ENCODE measurements at places on chromosomes 11 and 22. TPM values are rescaled to one million over a fixed set of nuclear protein-coding genes. Genes with fewer than 3 reads are reported as not detected.

- DNase-seq = no peak
These were observed 23.3 kb downstream of the RFPL3 start for GRCh38 chr22:32380991-32381390.

DNA sequence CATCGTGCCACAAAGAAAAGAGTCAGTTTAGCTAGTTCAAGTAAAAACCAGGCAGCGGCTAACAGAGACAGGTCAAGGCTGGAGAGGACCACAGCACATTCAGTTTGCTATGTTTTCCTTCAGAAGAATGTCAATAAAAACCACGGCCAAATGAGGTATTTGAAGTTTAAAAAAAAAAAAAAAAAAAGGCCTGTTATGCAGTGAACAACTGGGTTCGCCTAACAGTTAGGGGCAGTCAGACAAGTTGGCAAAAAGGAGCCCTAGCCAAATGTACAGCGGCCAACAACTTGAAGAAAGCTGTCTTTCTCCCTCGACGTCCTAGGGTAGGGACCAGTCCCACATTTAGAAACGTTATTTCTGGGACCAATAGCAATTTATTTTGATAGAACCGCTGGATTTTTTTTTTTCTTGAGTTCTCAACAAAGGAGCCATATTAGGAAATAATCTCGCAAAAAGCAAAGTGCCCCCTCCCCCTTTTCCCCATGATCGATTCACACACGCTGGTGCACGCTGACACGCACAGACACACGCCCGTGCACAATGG lies 237.8 kb downstream of the TTC28 start:
- DNase-seq = peak; percentile 13

DNA sequence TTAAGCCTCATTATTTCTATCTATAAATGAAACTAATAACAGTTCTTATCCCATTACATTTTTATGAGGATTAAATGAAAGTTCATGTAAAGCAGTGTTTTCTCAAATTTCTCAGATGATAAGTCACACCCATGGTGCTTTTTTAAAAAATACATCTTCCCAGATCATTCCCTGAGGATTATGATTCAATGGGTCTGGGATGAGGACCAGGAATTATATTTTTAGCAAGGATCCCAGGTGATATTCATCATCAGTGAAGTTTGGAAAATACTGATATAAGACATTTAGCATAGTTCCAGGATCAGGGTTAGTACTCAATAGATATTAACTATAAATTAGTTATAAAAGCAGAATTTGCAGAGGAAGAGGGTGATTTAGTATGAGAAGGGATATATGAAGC lies 89.1 kb downstream of the BBOX1 start:
- no peak for DNase-seq

The JAML gene
- 7.7 TPM for total RNA-seq

The TMPRSS4 gene
- total RNA-seq = 243 TPM
